ENCODE measurements at places on chromosomes 3 and 15.

GRCh38 chr15:90780916-90781315 lies 63.8 kb downstream of the BLM start:
- DNase-seq, result no peak

GRCh38 chr15:51403072-51403878 lies 61.8 kb downstream of the GLDN start:
- peak; percentile 29 for DNase-seq

DNA sequence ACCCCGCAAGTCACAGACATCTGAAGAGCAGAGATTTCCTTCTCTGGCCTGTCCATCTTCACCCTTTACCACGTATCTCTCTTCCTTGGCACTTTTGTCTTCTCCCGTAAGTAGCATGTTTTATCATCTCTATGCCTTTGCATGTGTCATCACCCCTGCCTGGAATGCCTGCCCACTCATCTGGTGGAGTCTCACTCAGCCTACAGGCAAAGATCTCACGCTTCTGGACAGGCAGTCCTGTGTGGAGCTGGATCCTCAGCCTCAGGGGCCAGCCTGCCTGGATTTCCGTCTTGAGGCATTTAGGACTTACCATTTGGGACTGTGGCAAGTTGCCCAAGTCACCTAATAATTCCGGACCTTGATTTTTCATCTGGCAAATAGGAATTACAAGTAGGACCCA lies 114.3 kb upstream of the CACNA2D3 start:
- DNase-seq, result no peak

DNA sequence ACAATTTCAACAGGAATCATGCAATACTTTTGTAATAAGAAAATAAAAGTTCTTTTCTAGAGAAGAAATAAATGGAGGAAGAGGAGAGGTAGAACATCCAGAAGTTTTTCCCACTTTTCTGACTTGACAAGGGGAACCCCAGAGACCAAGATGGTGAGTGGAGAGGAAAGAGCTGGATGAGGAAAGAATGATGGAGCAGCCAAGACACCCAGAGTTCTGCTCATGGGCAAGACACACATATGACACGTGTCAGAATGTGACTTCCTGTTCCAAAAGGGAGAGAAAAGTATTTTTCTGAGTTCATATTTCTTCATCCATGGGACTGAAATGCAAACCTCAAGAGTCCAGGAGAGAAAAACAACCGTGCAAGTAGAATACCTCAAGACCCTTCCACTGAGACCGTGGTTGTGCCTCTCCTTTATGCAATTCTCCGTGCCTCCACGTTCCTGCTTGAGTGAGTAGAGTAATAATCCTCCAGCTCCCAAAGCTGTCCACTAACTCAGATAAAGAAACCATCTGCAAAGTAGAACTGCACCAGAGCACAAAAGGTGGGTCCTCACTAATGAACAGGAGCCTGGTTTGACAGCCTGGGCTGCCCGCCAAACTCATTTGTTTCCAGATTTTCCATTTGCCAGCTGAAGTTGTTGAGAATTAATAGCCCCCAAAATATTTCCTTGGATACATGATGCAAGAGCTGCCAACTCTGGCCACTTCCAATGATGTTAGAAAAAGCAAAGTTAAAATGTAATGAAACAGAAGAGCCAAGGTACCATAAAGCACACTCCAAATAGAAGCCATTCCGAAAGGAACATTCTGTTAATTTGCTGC lies 272.6 kb upstream of the IGF1R start:
- no peak for DNase-seq

DNA sequence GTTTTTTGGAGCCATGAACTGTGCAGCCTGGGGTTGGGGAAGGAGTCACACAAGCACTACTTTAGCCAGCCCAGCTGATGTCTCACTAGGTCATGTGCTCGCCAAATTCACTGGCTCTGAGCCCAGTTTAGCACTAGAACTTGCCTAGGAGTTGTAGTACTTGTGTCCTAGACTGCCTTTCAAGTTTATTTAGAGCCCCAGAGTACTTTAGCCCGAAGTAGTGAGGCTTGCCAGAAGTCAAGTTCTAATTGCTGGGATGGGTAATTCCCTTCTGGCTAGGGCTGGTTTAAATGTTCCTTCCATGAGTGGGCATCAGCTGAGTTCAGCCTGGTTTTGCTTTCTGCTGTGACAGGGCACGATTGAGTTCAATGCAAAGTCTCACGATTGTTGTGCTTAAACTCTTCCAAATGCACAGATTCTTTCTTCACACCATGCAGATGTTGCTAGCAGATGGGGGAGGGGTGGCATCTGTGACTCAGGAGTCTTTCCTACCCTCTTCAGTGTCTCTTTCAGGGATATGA lies 228.2 kb upstream of the ZPLD1 start:
- DNase-seq, result peak; percentile 88

DNA sequence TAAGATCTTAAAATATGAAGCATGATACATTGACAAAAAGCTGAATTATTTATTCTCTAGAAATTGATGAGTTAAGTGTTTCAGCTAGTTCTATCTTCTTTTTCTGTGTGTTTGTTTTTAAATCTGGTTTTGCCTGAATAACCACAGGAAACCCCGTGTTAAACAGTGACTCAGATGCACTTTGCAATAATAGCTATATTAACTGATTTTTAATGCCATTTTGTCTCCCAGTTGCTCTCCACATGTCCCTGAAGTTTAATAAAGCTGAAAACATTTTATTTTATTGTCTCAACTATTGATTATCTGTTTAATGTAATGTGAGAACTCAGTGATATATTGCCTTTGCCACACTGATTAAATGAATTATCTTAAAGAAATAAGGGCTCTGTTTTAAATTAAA lies 42.8 kb upstream of the ROBO1 start:
- DNase-seq, result no peak

DNA sequence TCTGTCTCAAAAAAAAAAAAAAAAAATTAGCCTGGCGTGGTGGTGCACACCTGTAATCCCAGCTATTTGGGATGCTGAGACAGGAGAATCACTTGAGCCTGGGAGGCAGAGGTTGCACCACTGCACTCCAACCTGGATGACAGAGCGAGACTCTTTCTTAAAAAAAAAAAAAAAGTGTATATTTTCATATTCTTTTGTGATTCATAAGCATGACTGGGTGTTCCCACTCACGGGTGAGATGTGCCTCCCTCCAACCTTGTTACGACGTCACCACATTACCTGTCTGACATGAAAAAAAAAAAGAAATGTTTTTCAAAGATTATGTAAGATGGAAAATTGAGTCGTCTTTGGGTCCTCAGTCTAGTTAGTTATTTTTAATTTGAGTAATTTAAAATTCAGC lies 56.8 kb downstream of the TMEM41A start:
- DNase-seq, result no peak

DNA sequence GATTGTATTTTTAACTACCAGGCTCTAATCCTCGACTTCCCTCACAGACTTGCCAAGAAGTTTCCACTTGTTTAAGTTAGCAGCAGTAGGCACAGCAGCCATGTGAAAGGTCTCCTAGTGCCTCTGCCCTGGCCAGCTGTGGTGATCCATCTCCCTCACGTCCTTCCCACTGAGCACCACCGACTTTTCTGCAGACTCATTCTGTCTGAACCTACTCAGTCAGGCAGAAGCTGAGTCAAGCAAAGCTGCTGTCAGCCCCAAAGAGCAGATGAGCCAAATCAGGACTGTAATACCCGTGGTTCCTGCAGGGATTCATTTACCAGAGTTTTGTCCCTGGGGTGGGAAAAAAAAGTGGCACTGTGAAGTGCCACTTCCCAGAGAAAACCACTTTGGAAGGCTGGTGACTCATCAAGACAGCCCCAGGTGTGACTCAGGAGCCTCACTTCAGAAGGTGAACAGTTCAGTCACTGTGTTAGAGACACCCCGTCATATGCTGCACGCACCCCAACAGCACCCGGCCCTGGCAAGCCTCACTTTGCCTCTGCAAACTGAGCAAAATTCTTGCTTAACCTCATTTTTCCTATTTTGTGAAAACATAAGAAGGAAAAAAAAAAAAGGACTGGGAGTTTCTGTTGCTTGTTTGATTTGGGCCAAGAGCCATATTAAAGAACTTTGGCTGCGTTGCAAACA lies 76.0 kb downstream of the WWTR1 start:
- DNase-seq, result peak; percentile 91

GRCh38 chr3:105545051-105545450 lies 178.3 kb downstream of the ALCAM start:
- no peak for DNase-seq

DNA sequence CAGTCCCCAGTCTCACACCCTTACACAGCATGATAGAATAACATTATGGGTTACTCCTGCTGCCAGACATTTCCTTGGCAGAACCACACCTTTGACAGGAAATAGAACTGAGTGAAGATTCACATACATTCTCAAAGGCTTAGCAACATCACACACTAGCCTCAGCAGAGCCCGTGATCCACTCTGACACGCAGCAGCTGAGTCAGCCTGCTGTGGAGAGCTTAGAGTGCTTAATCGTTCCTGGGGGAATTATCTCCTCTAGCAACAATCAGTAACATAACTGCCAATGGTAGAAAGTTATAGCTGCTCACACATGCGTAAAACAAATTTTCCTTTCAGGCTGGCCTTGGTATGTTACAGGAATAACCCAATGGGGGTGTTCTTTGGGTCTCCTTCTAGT lies 382.1 kb downstream of the GAP43 start:
- peak; percentile 97 for DNase-seq

GRCh38 chr15:31585240-31585639 lies 258.6 kb downstream of the KLF13 start:
- DNase-seq, result no peak

GRCh38 chr3:21159543-21159906 lies 591.5 kb downstream of the ZNF385D start:
- DNase-seq, result no peak

DNA sequence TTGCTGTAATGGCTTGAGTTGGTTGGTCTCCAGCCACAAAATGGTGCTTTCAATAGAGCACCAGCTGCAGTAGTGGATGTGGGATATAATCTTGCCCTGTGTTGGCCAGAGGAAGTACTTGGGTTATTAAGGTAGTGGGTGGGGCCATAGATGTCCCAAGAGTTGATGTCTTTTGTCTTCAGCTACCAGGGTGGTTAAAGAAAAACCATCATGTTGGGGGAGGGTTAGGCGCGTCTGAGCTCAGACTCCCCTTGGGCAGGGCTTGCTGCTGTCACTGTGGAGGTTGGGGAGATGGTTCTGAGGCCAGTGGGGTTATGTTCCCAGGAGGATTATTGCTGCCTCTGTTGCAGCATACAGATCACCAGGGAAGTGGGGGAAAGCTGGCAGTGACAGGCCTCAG lies 46.9 kb upstream of the GADL1 start:
- DNase-seq, result no peak

GRCh38 chr15:95025924-95026728 lies 794.8 kb downstream of the MCTP2 start:
- DNase-seq, result peak; percentile 45

DNA sequence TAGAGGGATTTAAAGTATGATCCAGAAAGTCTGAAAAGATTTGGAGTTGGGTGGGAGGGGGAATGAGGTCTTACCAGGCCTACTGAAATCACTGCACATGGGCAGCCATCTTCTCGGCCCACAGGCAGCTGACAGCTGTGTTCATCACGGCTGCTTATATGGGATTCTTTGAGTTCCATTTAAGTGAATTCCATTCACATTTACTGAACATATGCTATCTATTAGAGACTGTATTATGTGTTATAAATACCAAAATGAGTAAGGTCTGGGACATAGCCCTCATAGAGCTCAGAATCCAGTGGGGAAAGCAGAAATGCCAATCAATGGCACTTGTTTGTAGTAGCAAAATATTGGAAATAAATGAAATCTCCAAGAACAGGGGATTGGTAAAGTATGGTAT lies 91.1 kb downstream of the TRIM42 start:
- DNase-seq, result peak; percentile 16

DNA sequence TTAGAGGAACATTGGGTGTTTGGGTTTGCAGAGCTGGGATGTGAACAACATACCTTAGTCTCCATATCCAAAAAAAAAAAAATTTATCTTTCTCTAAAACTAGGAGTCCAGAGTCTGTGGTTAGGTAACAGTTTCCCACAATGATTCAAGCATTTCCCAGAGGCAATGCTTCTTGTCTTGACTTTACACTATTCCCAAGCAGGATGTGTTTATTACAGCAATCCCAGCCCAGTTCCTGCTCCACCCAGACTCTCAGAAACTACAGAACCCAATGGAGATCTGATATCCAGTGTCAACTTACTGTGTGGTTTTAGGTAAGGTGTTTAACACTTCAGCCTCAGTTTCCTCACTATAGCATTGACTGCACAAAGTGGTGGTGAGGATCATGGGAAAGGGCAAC lies 2.3 kb upstream of the C3orf62 start:
- DNase-seq, result peak; percentile 12

- DNase-seq, result peak; percentile 28
Observed at GRCh38 chr15:100987143-100987542, 68.0 kb downstream of the LRRK1 start.

DNA sequence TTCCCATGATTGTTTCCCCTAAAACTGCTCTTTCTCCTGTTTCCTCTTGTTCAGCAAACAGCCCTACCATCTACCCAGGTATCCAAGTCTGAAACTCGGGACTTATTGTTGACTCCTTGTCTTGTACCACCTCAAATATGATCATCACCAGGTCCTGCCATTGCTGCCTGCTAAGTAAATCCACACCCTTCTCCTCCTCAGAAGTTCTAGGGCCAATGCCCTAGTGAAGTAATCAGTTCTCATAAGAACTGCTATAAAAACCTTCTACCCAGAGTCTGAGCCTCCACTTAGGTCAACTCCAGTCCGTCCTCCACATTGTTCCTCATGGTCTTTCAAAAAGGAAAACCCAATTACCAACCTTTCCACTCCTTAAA lies 77.0 kb upstream of the IL12A start:
- no peak for DNase-seq

DNA sequence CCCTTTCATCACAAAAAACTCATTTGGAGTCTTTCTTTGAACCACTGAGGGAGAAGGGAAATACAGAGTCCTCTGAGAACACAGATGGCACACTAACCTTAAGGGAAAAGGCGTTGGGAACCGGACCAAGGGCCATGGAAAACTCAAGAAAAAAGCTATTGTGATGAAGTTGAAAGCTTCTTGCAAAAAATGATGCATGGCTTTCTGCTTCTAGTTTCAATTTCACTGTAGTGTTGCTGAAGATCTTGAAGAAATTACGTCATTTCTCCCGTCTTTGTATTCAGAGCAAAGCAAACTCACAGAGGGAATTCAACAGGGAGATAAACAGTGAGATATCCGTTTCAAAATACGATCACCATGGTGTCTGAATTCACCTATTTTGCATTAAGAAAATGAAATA lies 642.3 kb upstream of the ADAMTS9 start:
- DNase-seq, result peak; percentile 8

- no peak for DNase-seq
Observed at GRCh38 chr3:180829409-180830405, 82.8 kb upstream of the FXR1 start.

DNA sequence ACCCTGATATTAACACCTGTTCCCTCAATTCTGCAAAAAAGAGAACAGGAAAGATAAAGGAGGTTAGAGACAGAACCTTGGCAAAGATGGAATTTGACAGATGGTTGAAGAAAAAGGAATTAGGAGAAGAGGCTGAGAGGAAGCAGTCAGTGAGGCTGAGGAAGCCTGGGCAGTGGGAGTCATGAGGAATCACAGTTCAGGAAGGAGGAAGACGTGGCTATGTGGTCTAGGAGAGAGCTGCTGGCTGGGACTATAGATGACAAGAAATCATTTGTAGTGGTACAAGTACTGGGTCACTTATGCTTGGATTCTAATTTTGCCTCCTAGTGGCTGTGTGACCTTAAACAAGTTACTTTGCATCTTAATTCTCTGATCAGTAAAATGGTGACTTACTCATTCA lies 49.0 kb downstream of the LARS2 start:
- peak; percentile 32 for DNase-seq
